ENCODE measurements at places on chromosomes 12 and 14.

GRCh38 chr14:65096323-65097089, 5.8 kb downstream of the MAX start:
- DNase-seq, result no peak

GRCh38 chr12:114274131-114274530, 131.8 kb downstream of the TBX5 start:
- DNase-seq, result no peak

DNA sequence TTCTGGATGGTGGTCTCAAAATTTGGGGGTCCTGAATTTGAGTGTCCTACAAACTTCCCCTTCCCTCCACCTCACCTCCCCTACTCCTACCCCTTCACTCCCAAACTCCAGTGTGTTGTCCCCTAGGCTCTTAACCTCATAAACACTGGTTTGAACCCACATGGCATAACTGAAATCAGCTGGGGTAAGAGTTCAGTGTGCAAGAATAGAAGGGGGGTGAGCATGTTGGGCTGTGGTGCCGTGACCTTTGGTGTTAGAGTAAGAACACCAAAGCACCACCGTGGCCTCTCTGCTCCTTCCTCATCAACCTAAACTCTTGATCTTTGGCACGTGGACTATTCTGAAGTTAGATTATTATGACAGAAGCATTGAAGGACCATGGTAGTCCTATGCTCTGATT, 11.0 kb downstream of the PCBP2 start:
- DNase-seq, result no peak

GRCh38 chr14:105060751-105061427, 4.3 kb downstream of the GPR132 start:
- no peak for DNase-seq

- DNase-seq, result no peak
These were observed 182.5 kb downstream of the GXYLT1 start for GRCh38 chr12:41962171-41962572.

DNA sequence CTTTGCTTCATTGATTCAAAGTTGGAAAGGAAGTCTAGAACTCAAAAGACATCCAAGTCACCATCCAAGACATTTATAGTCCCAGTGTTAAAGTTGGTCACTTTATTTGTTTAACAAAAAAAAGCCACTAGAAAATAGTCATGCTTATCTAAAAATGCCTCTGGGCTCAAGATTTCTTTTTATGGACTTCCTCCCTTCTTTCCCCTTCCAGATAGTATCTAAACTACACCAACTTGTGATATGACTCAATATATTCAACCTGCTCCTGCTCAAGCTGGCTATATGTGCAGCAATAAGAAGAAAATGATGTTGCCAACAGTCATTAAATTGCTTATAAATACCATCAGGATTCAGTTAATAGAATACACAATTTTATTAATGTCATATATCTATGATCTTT, 1177.1 kb downstream of the FLRT2 start:
- no peak for DNase-seq

- DNase-seq, result no peak
These were observed 31.8 kb downstream of the LTBP2 start for GRCh38 chr14:74580275-74580672.

DNA sequence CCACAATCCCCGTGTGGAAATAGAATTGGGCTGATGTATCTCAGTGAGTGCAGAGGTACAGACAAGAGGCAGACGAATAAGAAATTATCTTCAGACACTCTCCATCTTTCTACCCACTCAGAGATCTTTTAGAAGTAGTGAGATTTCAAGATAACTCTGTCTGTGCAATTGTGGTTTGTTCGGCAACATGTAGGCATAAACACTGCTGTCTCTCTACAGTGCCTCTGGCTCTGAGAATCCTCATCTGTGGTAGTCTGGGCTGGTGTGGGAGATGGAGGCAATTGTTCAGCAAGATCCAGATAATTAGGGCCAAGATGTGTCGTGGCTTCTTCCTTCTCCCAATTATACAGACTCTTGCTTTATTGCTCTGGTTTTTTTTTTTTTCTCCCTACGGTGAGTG, 3.1 kb downstream of the HOXC13 start:
- DNase-seq, result no peak

DNA sequence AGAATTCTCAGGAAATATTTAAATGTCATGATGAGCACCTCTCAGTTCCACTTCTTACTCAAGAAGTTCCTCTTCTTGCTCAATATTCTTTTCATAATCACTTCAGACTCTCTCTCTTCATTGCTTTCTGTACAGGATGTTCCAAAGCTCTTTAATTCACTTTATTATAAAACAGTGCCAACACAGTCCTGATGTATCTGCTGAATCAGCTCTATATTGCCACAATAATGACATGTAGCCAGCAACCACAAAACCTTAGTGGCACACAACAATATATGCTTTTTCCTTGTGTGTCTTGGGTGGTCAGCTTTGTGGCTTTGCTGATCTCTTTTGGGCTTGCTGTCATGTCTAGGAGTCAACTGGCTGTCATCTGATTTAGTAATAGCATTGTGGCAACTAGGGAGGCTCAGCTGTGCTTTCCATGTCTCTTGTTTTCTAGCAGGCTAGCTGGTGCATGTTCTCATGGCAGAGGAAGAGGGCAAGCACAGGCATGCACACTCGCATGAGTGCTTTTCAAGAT, 52.8 kb upstream of the SLC2A13 start:
- no peak for DNase-seq

DNA sequence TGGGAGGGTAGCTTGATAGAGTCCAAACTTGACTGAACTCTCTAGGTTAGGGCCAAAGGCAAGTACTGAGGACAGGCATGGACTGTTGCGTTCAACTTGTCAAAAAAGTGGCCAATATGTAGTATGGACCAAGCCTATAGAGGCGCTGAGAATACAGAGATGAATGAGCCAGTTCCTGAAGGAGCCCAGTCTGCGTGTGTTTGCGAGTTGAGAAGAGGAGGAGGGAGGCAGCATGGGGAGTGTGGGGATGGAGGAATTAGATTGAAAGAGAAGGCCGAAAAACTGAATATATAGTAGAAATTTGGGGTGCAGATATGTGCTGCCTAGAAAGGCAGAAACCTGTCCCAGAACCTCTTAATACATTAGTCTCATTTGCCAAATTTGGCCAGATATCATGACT, 412.4 kb downstream of the PCNX1 start:
- DNase-seq, result peak; percentile 26

DNA sequence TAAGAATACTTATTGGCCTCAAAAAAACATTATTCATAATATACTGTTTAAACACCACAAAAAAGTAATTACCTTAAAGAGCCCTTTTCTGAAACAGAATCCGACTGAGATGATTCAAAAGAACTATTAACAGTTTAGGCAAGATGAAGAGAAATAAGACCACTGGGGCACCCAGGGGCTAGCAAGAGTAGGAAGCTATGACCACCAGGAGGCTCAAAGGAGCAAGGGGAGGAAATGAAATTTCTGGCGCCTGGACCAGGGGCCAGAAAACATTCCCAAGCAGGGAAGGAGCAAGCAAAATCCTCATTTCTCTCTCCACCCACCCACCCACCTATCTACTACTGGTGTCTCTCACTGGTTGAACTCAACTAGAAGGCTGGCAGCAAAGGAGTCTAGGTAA, 6.3 kb upstream of the DCAF4 start:
- peak; percentile 58 for DNase-seq

GRCh38 chr12:90652280-90652679, 302.7 kb downstream of the CCER1 start:
- DNase-seq, result peak; percentile 23

DNA sequence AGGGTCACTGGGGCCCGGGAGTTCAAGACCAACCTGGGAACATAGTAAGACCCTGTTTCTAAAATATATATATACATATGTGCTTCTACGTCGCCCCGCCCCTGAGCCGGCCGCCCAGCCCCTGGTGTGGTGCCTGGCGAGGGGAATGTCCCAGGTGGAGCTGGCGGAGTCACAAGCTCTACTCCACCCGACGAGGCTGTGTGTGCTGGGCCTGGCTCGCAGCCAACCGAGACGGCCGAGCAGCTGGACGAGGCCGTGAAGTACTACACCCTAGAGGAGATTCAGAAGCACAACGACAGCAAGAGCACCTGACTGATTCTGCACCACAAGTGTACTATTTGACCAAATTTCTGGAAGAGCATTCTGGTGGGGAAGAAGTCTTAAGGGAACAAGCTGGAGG, 22.1 kb upstream of the ITPK1 start:
- peak; percentile 38 for DNase-seq

DNA sequence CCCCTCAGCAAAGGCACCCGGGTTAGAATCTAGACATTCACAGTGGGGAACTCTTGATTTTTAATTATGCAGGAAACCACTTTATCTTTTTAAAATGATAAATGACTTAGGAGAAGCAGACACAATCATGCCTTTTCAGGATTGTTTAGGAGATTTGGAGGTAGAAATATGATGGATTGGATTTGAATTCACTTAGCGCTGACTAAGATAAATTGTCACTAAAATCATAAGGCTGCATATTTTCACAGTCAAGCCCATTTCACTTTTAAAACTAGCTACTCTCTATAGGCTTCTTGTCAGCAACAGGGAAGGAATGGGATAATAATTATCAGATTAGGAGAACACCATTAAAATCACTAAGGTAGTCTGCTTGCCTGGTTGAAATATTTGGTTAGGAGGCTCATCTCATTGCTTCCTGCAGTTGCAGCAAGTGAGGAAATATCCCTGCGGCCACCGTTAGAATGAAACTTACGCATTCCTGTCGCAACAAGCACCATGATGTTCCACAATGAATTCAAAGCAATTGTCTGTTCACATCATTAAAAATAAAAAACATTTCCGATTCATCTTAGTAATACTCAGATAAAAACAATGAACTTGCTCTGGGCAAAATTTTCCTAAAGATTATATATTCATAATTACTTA, 31.9 kb downstream of the DACT1 start:
- DNase-seq, result no peak

DNA sequence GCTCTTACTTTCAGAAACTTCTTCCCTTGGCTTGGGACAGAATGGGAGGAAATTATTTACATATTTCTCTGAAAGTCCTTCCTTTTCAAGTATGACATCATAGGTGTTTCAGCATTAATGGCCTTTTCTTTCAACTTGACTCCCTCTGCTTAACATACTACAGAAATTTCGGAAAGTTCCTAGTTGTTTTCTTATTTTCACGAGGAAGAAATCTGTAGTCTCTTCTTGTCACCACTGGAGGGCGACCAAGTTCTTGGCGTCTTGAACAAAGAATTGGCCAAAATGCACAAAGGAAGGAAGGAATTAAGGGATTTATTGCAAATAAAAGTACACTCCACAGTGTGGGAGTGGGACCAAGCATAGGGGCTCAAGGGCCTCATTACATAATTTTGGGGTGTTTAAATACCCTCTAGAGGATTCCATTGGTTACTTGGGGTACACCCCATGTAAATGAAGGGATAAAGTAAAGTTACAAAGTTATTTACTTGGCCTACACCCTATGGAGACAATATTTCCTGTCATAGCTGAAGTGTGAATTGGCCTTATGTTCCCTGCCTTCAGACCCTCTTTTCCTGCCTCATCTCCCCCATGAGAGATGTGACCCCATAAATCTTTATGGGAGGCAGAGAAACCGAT, 70.4 kb downstream of the RPL10L start:
- DNase-seq, result peak; percentile 65

DNA sequence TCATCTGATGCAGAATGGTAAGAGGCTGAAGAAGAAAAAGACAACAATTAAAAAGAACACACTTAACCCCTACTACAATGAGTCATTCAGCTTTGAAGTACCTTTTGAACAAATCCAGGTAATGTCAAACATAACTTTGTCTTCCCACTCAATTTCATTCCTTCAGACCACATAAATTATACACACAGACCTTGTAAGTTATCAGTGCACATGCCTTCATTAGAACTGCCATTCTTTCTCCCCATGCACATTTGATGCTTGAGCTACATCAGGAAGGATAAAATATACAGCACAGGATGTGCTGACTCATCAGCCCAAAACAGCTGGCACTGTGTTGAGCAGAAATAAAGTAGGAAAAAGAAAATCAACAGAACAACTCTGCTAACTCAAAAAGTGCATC, 246.7 kb downstream of the PAWR start:
- DNase-seq, result no peak

GRCh38 chr14:65044596-65044959, 57.7 kb downstream of the MAX start:
- DNase-seq, result no peak

DNA sequence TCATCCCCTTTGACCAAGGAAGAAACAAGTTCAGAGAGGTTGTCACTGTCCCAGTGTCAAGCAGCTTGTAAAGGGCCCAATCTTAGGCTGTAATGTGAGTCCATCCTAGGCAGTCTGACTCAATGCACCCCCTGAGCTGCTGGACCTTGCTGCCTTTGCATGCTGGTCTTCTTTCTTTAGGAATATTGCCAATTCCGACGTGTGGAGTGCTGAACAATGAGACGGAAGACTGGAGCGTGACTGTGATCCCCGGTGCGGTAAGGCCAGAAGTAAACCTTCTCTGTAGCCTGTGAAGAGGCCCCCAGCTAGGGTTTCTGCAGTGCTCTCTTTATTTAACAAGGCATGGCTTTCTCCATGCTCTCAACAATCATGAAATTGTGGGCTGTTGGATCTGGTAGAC, 963 bp downstream of the TCTN2 start:
- DNase-seq, result no peak

DNA sequence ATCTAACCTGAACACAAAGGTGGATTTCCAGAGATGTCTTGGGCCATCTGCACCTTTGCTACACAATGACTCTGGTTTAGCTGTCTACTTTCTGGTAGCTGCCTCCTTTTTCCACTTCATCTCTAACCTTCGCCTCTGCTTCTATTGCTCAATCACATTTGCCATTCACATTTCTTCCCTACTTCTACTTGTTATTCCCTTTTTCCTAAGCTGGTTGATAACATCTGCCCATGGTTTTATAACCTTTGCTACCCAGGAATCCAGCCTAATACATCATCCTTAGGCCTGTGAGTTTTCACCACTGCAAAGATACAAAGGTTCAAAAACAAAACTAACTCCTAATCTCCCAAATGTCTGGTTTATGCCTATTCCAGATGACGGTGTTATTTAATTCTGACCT, 13.2 kb downstream of the SPPL3 start:
- no peak for DNase-seq

DNA sequence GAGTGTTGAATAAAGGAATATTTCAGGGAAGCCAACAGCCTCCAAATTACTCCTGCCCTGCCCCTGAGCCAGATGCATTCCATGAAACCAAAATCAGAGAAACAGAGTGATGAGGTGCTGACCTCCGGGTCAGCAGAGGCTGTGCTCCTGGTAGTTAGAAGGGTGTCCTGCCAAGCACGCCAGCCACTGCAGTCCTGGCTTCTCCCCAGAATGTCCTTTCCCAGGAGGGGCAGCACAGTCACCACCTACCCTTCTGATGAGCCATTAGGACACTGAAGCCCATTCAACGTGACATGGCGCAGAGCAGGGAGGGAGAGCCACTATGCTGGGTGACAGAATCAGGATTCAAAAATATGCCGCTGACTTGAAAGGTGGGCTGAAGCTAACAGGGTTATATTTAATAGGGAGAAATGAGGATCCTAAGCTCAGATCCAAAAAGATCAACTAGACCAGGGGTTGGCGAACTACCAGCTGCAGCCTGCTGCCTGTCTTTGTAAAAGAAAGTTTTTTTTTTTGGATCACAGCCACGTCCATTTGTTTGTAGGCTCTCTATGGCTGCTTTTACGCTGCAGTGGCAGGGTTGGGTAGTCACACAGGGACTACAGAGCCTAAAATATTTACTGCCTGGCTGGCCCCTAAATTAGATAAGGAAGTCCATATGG, 34.5 kb upstream of the PLEK2 start:
- DNase-seq, result no peak

- DNase-seq, result no peak
These were observed 746.6 kb downstream of the LRFN5 start for GRCh38 chr14:42353315-42353714.
